HFF-Myc (cell line): ENCODE measurements at places on chromosomes 6 and 20.

- DNase-seq, result no peak
Observed at GRCh38 chr6:12324748-12325147, 34.6 kb downstream of the EDN1 start.

- no peak for DNase-seq
Observed at GRCh38 chr6:73308712-73309534, 45.2 kb downstream of the DPPA5 start.

- no peak for DNase-seq
Observed at GRCh38 chr6:164693944-164694343, 615.5 kb downstream of the C6orf118 start.

DNA sequence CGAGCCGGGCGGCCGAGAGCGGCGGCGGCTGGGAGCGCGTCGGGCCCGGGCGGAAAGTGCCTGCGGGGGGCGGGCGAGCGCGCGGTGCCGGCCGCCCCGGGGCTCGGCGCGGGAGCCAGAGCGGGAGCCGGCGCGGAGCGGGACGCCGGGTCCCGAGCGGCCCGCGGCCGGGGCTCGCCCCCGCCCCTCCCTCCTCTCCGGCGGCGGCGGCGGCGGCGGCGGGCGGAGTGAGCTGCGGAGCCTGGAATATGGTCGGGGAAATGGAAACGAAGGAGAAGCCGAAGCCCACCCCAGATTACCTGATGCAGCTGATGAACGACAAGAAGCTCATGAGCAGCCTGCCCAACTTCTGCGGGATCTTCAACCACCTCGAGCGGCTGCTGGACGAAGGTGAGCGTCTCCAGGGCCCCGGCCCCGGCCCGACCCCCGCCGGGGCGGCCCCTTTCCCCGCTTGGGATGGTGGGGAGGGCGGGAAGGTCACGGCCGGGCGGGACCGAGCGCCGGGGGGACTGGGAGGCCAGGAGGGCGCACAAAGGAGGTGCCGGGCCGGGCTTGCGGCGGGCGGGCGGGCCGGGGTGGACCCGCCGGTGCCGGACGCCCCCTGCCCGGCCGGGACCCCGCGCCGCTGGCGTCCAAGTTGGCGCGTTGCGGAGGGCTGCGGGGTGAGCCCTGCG lies 565 bp downstream of the QKI start:
- no peak for DNase-seq

GRCh38 chr6:133891149-133891926 lies 2.4 kb downstream of the TCF21 start:
- DNase-seq, result no peak

DNA sequence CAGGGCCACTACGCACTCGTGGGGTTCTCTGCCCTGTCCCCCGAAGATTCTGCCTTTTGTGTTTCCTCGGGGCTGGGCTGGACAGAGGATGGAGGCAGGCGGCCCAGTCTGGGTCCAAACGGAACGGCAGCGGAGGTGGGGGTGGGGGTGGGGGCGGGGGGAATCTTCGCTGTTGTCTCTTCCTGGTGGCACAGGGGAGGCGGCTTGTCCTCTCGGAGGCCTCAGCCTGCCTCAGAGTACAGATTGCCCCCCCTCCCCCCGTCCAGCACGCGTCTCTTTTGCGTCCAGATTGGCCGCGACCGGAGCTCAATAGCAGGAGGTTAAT lies 1.4 kb upstream of the INSM1 start:
- DNase-seq, result no peak

DNA sequence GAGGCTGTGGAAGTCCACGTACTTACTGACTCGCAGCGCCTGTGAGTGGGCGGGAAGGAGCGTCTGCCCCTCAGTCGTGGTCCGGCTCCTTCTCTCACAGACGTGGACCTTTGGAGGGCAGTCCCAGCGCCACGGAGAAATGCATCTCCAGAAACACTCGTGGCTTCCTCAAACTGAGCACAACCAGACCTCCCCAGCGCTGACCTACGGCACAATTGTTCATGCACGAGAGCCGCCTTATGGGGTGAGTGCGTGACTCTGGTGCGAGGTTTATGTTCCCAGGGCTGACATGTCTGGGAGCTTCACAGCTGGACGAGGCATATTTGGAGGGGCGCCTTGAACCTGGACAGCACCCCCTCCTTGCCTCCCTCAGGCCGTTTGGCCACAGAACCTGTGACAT lies 29.7 kb downstream of the FRMD1 start:
- DNase-seq, result no peak

DNA sequence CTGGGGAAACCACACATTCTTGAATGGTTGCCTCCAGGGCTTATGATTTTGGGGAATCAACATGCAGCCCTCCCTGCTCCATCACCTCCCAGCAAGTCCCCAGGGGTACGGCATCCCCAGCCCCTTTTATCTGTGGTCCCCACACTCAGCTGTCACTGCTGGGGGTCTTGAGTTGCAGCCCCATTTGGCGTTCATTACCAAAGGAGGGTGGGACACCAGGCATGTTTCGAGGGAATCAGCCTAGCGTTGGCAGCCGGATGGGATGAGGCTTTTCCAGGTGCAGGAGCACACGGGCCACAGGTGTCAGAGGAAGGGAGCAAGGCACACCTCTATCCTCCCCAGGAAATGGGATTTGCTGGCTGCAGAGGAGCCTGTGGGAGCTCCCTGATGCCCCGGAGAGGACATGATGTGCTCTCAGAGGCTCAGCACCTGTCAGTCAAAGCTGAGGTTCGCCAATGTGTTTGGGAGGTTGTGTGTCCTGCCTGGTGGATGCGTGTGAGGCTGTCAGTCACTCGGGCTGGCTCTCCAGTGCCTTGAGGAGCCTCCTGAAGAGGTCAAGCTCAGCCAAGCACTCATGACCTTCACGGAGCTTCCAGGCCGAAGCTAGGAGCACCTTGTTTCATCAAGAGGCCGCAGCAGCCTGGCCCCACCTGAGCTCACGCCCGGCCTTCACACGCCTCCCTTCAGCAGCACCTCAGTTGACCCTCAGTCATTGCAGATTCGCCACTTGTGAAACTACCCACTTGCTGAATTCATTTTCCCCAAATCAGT lies 95.0 kb downstream of the ERMARD start:
- DNase-seq, result no peak

- DNase-seq, result peak; percentile 37
Observed at GRCh38 chr6:153032255-153032882, 29.9 kb upstream of the MTRF1L start.

DNA sequence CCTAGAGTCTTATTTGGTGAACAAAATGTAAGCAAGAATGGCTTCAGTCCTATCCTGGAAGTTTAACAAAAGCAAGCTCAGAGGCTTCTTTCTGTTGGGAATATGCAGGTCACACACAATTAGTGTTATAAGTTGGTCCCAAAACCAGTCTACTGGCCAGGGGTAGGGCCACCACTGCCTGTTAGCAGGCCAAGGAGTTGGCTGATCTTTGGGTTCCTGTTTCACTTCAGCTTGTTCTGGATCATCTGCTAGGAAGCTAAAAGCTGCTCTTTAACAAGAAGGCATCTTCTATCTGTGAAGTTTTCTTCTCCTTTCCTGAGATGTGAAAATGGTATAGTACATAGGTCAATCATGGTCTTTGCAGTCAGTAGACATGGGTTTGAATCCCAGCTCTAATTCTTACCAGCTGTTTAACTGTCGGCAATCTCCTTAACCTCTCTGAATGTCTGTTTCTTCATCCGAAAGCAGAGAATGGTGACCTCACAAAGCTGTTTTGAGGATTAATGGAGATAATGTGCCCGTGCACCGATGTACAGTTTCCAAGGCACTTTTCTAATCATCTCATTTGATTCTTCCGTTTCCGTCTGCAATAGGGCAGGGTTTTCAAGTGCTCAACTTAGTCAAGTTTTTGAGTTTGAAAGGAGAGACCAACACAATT lies 271.2 kb upstream of the TAB2 start:
- DNase-seq, result no peak

- no peak for DNase-seq
Observed at GRCh38 chr6:106446287-106446885, 85.9 kb downstream of the CRYBG1 start.

- no peak for DNase-seq
Observed at GRCh38 chr20:49699200-49699992, 14.3 kb downstream of the B4GALT5 start.

DNA sequence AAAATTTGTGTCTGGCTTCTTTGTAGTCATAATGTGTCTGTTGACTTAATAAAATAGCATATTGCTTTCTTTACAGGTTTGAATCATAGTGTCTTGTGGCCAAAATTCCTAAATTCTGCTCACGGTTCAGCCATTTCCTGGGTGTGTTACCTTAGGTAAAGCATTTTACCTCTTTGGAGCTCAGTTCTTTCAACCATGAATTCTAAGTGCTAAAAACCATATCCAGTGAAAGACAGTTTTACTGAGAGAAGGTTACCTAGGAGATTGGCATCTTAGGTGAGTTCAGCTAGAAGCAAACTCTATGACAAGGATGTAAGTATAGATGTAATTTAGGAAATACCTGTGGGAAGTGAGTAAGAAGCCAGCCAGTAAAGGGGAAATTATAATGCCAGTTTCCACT lies 20.7 kb downstream of the CRYBG1 start:
- no peak for DNase-seq

DNA sequence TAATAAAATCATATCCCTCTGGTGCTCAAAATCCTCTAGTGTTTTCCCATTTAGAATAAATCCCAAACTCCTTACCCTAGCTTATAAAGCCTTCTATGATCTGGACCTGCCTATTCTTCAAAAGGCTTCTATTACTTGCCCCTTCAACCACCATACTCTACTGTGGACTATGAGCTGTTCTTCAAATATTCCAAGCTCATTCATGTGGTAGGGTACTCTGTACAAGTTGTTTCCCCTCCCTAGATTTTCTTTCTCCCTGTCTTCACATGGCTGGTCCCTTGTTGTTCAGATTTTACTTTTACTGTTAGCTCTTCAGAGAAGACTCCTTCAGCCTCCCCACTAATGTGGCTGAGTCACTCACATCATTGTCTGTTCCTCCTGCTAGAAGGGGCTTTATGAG lies 193.2 kb downstream of the OGFRL1 start:
- DNase-seq, result no peak

GRCh38 chr6:26016963-26017631 lies 54.5 kb downstream of the TRIM38 start:
- DNase-seq, result no peak

DNA sequence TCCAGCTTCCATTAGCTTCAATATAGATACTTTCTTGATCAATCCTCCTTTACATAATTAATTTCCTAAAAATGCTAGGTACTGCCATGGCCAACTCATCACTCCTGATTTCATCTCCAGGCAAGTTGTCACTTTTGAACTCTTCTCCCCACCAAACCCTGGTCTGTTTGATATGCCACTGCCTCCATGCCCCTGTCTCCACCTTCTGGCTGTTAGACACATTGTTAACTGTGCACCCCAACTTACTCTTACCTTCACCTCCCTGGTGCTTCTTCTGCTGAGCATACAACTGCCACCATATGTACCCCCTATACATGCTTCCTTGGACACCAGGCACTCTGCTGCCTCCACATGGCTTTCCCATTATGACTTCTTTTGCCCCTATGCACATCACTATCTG lies 21.9 kb upstream of the AIG1 start:
- DNase-seq, result no peak

GRCh38 chr6:169166896-169167580 lies 86.6 kb downstream of the THBS2 start:
- DNase-seq, result no peak

DNA sequence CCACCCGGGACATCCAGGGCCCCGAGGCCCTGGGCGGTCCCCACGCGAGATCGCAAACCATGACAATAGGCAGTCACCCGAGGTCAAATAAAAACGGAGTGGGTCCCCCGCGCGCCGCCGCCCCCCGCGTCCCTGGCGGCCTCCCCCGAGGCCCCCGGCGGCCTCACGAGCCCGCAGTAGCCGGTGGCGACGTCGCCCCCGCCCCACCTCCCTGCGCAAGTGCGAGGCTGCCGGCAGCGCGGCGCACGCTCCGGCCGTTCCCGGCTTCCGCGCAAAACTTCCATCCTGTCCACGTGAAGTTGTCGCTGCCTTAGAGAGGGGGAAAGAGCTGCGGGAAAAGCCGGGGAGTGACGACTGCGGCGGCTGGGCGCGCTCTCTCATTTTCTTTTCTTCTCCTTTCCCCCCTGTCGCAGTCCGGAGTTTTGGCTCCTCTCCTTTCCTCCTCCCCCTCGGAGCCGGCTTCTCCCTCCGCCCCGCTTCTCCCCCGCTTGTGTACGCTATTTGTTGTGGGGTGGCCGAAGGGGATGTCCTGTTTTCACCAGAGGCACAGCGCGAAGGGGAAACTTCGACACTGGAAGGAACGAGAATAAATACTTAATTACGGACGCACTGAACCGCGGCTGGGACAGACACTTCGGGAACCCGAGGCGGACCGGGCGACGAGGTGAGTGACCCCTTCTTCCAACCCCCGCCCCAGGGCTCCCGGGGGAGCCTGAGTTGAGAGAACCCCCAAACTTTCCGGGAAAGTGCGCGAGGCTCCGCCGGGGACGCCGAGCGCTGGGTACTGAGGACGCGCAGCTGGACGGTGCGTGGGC lies at the start of gene EYA4:
Gene EYA4 (plus strand): TSS at position 272 of the 815 bp plus-strand sequence. CDS start 33,424 bp downstream, outside the sequence.
- no peak for DNase-seq

DNA sequence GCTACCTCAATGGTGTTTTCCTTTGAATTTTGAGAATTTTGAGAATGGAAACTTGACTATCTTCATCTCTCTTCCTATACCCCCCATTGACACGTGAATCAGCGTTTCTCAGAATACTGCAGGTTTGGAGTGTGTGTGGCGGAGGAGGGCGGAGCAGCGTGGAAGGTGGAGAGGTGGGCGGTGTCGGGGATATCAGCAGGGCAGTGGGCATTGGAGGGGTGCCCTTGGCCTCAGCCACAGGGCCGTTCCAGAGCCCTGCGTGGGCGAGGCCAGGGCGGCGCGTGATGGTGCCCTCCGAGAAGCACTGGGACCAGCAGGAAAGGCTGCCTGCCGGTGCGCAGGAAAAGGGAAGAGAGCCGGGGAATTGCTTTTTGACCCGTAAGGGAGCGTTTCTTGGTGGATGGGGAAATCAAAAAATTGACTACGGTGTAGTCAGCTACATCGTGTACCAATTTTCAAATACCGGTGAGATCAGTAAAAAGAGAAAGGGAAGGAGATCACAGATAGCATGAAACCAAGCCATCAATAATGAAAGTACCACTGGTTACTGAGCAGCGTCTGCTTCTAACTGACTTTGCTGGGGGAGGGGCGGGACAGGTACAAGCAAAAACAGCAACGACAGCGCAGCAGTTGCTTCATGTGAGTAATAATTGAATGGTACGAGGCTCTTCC lies 82.7 kb upstream of the DUSP22 start:
- DNase-seq, result no peak

GRCh38 chr6:22726966-22727365 lies 157.6 kb downstream of the HDGFL1 start:
- no peak for DNase-seq
